Activated T-helper 17 cell treated with anti-CD3 and anti-CD28 coated beads, Interleukin-2, amount 50 U/mL, for 72 hours (primary cell): ENCODE measurements at places on chromosomes 1 and 21.

DNA sequence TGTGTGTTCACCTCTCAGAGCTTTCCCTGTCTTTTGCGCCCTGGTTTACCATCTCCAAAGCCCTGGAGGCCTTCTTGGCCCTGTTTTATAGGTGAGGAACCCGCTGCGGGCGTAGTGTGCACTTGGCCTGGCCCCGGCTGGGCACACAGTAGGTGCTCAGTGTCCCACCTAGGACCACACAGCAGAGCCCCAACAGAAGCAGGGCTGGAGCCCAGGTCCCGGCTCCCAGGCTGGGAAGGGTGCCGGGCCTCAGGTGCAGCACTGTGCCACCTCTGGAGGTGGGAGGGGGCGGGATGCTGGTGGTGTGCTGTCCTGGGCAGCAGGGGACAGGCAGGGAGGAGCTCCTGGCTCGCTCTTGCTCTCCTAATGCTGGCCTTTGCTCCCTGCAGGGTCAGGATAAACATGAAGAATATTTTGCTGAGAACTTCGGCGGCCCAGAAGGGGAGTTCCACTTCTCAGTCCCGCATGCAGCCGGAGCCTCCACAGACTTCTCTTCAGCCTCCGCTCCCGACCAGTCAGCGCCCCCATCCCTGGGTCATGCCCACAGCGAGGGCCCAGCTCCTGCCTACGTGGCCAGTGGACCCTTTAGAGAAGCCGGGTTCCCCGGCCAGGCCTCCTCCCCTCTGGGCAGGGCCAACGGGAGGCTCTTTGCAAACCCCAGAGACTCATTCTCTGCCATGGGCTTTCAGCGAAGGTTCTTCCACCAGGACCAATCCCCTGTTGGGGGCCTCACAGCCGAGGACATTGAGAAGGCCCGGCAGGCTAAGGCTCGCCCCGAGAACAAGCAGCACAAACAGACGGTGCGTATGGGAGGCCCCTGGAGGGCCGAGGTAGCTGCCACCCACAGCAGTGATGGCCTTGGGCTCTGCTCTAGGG is 24.8 kb downstream of the COQ8A start:
- H3K27me3 ChIP-seq = no peaks in the 10 kb centered on the region
- H3K4me3 ChIP-seq = no peak overlapping the region
- peaks cover 28% of the 10 kb centered on the region for H3K4me1 ChIP-seq
- H3K27ac ChIP-seq = peak overlapping the region; percentile 38
- no peak for ATAC-seq

- no peaks in the 10 kb centered on the region for H3K27me3 ChIP-seq
- no peak overlapping the region for H3K27ac ChIP-seq
- H3K36me3 ChIP-seq = no peaks in the 10 kb centered on the region
Measured at GRCh38 chr1:201633297-201633696, 94.4 kb downstream of the NAV1 start.

DNA sequence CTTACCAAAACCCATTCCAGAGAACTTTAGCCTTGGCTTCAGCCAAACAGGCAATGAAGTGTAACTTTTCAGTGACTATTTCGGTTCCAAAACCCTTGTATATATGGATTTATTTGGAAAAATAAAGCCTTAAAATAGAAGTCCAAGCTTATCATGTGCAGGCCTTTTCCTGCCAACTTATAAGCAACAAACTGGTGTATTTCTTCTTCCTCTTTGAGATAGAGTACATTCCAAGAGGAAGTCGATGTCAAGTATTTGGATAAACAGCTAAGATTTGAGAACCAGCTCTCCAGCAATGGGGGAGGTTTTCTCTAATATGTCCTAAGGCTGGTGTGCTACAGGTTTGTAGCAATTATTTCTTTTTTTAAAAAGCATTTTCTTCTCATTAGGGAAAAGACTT is 407.8 kb downstream of the DUSP10 start:
- no peak overlapping the region for H3K4me3 ChIP-seq
- no peak overlapping the region for H3K27ac ChIP-seq
- no peaks in the 10 kb centered on the region for H3K36me3 ChIP-seq
- no peaks in the 10 kb centered on the region for H3K4me1 ChIP-seq
- ATAC-seq = no peak

- no peaks in the 10 kb centered on the region for H3K4me1 ChIP-seq
- no peaks in the 10 kb centered on the region for H3K27me3 ChIP-seq
- H3K4me3 ChIP-seq = no peak overlapping the region
- no peaks in the 10 kb centered on the region for H3K36me3 ChIP-seq
- no peak overlapping the region for H3K27ac ChIP-seq
- no peak for ATAC-seq
Measured at GRCh38 chr1:213138391-213138790, 87.3 kb downstream of the RPS6KC1 start.

GRCh38 chr1:234529950-234530237 is 50.9 kb upstream of the TARBP1 start:
- no peak for ATAC-seq
- peaks cover 16% of the 10 kb centered on the region for H3K27me3 ChIP-seq
- H3K27ac ChIP-seq = no peak overlapping the region
- H3K36me3 ChIP-seq = no peaks in the 10 kb centered on the region
- no peak overlapping the region for H3K4me3 ChIP-seq
- H3K4me1 ChIP-seq = no peaks in the 10 kb centered on the region

DNA sequence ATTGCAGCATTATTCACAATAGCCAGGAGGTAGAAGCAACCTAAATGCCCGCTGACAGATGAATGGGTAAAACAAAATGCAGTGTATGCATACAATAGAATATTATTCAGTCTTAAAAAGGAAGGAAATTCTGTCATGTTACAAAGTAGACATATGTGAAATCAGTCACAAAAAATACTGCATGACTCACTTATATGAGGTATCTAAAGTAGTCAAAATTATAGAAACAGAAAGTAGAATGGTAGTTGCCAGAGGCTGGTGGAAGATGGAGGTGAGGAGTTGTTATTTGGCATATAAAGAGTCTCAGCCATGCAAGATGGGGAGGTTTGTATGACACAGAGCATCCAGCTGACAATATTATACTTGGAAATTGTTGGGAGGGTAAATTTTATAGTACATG is 43.0 kb upstream of the EGLN1 start:
- peaks cover 48% of the 10 kb centered on the region for H3K27me3 ChIP-seq
- H3K27ac ChIP-seq = no peak overlapping the region
- H3K4me1 ChIP-seq = peaks cover 20% of the 10 kb centered on the region
- H3K36me3 ChIP-seq = peaks cover 6% of the 10 kb centered on the region

DNA sequence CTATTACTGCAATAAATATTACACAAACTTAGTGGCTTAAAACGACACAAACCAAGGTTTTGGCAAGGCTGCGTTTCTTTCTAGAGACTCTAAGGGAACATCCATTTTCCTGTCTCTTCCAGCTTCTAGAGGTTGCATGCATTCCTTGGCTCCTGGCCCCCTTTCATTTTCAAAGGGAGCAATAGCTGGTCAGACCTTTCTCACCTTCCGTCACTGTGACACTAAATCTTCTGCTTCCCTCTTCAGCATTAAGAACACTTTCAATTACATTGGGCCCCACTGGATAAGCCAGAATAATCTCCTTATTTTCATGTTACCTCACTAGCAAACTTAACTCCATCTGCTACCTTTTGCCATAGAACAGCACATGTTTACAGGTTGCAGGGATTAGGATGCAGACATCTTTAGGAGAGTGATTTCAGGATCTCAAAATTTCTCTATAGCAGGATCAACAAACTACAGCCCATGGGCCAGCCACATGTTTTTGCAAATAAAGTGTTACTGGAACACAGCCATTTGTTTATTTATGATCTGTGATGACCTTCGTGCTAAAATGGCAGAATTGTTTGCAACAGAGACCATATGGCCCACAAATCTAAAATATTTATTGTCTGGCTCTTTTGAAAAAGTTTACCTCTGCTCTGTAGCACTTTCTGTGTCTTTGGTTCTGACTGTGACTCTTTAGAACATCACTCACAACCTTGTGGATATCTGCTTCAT is 221.5 kb upstream of the SGIP1 start:
- no peak overlapping the region for H3K27ac ChIP-seq
- ATAC-seq = no peak
- H3K4me1 ChIP-seq = no peaks in the 10 kb centered on the region
- no peaks in the 10 kb centered on the region for H3K36me3 ChIP-seq

GRCh38 chr1:180256341-180257027 is 26.4 kb downstream of the LHX4 start:
- ATAC-seq = no peak
- H3K4me3 ChIP-seq = no peak overlapping the region
- no peak overlapping the region for H3K27ac ChIP-seq
- H3K4me1 ChIP-seq = peaks cover 4% of the 10 kb centered on the region
- H3K36me3 ChIP-seq = no peaks in the 10 kb centered on the region

DNA sequence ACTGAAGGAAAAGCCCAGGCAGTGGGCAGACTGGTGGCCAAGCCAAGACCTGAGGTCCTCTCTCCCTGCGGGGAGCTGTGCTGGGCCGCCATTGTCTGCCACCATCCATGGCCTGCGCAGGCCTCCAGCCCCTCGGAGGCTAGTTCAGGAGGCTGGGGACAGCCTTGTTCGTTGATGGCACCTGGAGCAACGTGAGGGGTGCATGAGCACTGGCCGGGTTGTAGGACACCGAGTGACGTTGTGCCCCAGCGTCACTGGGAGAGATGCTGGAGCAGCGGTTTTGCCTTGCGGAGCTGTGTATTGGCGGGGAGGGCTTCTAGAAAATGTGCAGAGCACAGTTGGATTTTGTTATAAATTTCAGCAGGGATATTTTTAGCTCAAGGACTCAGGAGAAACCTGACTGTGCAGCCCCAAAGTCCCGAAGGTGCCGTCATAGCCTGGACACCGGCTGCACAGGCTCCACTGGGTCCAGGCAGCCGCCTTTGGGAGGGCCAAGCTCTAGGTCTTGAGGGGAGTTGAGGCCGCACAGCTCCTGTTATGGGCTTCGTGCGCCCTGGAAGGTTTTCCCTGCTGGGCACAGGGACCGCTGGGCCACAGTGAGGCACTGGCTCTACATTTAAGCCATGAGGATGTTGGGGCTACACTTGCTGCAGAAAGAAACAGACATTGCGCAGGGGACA is 48.2 kb upstream of the ADARB1 start:
- no peak overlapping the region for H3K27ac ChIP-seq
- no peaks in the 10 kb centered on the region for H3K36me3 ChIP-seq
- no peak overlapping the region for H3K4me3 ChIP-seq
- no peak for ATAC-seq
- peaks cover 3% of the 10 kb centered on the region for H3K27me3 ChIP-seq

DNA sequence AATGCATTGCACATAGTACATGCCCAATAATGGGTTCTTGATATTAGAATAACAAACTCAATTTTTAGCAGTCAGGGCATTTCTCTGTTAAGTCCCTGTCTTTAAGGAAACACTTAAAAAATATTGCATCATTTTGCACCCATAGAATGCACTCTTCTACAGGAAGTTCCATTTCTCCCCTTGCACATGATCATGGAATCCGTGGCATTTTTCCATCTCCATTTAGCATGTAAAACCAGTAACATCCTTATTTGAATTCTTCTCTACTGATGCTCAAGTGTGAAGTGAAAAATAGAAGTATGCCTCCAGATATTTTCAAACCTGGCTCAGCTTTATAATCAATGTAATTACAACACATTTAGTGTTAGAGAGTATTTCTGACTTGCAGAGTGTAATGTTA is 192.8 kb downstream of the RWDD3 start:
- no peaks in the 10 kb centered on the region for H3K27me3 ChIP-seq
- no peak for ATAC-seq
- no peaks in the 10 kb centered on the region for H3K36me3 ChIP-seq
- H3K4me1 ChIP-seq = no peaks in the 10 kb centered on the region

DNA sequence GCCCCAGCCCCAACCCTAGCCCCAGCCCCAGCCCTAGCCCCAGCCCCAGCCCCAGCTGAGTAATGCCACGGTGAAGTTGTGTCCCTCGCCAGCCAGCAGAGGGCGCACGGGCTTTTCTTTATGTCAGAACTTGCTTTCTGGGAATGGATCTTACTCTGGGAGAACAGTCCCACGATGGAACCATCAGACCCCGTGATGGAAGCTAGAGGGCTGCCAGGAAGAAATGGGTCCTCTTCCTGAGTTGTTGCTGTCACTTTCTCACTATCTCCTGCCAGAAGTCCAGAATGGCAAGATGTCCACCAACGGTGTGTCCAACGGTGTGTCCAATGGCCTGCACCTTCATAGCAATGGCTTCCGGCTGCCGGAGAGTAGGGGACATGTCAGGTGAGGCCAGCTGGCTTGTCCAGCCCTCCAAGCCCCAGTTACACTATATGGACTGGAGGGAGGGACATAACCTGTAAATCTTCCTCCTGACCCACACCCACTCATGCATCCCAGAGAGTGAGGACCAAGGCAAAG is 25.1 kb upstream of the TMEM222 start:
- peak; percentile 67 for ATAC-seq
- no peaks in the 10 kb centered on the region for H3K27me3 ChIP-seq
- no peak overlapping the region for H3K27ac ChIP-seq
- H3K4me3 ChIP-seq = no peak overlapping the region
- H3K36me3 ChIP-seq = peaks cover 57% of the 10 kb centered on the region

- H3K27ac ChIP-seq = peak within 1 kb of the TSS; percentile 11
- H3K4me3 ChIP-seq = peak within 1 kb of the TSS; percentile 74
- peaks cover 8% of the 10 kb centered on the region for H3K36me3 ChIP-seq
- peaks cover 15% of the 10 kb centered on the region for H3K4me1 ChIP-seq
- H3K27me3 ChIP-seq = peaks cover 70% of the 10 kb centered on the region
Measured at GRCh38 chr1:213987927-213988506, at the start of gene PROX1. Gene PROX1 (plus strand): TSS chr1:213987973. CDS start chr1:213996536, 8,563 bp downstream.

DNA sequence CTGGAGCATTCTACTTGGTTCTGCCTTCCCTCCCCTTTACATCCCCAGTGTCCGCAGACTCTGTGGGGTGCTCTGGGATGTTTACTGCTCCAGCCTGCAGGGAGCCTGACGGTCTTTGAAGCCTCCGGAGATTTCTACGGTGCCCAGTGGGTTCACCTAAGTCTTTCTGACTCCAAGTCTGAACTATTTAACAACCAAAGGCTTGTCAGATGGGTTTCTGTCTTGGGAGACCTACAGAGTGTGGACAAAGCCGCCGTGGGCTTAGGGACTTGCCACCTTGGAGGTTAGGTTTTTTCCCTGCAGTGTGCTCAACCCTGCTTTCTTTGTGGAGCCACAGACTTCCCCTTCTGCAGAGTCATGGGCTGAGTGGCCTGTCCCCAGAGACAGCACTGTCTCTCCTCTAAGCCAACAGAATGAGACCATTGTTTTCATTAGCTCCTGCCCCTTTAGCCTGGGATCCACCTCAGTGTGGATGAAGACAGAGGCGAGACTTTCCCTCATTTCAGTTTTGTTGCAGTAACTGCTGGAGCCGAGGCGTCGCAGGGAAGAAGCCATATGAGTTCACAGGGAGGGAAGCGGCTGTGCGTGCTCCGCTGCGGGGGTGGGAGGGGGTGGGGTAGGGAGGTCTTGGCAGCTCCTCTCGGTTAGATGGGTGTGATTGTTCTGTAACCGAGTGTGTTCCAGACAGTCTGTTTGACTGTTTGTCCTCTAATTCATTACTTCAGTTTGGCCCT is 120.7 kb downstream of the CNIH3 start:
- H3K36me3 ChIP-seq = no peaks in the 10 kb centered on the region
- H3K4me1 ChIP-seq = peaks cover 4% of the 10 kb centered on the region

GRCh38 chr1:11434501-11434900 is 44.5 kb upstream of the DISP3 start:
- peaks cover 9% of the 10 kb centered on the region for H3K27me3 ChIP-seq
- peaks cover 8% of the 10 kb centered on the region for H3K4me1 ChIP-seq
- H3K27ac ChIP-seq = no peak overlapping the region
- ATAC-seq = no peak

- H3K27me3 ChIP-seq = peaks cover 10% of the 10 kb centered on the region
- no peaks in the 10 kb centered on the region for H3K36me3 ChIP-seq
- H3K4me1 ChIP-seq = peaks cover 18% of the 10 kb centered on the region
- no peak for ATAC-seq
Measured at GRCh38 chr1:204286315-204286714, 72.5 kb upstream of the GOLT1A start.
